Activated naive CD4-positive, alpha-beta T cell treated with anti-CD3 and anti-CD28 coated beads, Interleukin-2, amount 50 U/mL, for 72 hours (primary cell): ENCODE measurements at places on chromosomes 2 and 18. TPM values are rescaled to one million over a fixed set of nuclear protein-coding genes. Genes with fewer than 3 reads are reported as not detected.

The ALK gene
- total RNA-seq = not detected

The ABCG5 gene
- not detected for total RNA-seq

The GYPC gene
- total RNA-seq = 161 TPM

The TRIM43 gene
- not detected for total RNA-seq

The ARHGEF4 gene
- total RNA-seq = 0.80 TPM

The NR4A2 gene
- 9.7 TPM for total RNA-seq

The CD8B2 gene
- 0.76 TPM for total RNA-seq

The VAMP8 gene
- 119 TPM for total RNA-seq

The INHBB gene
- total RNA-seq = not detected

The TBR1 gene
- total RNA-seq = 0.04 TPM

The CRYGC gene
- total RNA-seq = not detected

The PAPOLG gene
- 24.4 TPM for total RNA-seq

The PPP1R1C gene
- not detected for total RNA-seq

The OSBPL6 gene
- total RNA-seq = 0.52 TPM

The MEIS1 gene
- not detected for total RNA-seq

The TUBB8B gene
- not detected for total RNA-seq

The DSC3 gene
- not detected for total RNA-seq

The EMILIN1 gene
- 0.78 TPM for total RNA-seq

The C2orf66 gene
- not detected for total RNA-seq

The APOB gene
- not detected for total RNA-seq

The HOXD1 gene
- not detected for total RNA-seq

The PREPL gene
- total RNA-seq = 25.0 TPM

The GPR17 gene
- total RNA-seq = not detected

The SLC4A5 gene
- total RNA-seq = 1.6 TPM

The PTPN18 gene
- 62.1 TPM for total RNA-seq

The MSGN1 gene
- not detected for total RNA-seq

The KIF5C gene
- 26.8 TPM for total RNA-seq

The SRD5A2 gene
- not detected for total RNA-seq

The CIB4 gene
- not detected for total RNA-seq

The ABCB11 gene
- total RNA-seq = not detected

The FBLN7 gene
- 48.5 TPM for total RNA-seq

The SPIRE1 gene
- total RNA-seq = 2.3 TPM

The TRABD2A gene
- total RNA-seq = 59.9 TPM

The DTNA gene
- total RNA-seq = 1.4 TPM

The RAMP1 gene
- not detected for total RNA-seq

The RBKS gene
- 12.1 TPM for total RNA-seq

The LBX2 gene
- 0.36 TPM for total RNA-seq

The ARL4C gene
- total RNA-seq = 50.0 TPM

The GDF7 gene
- 0.07 TPM for total RNA-seq

The ADRA2B gene
- 0.47 TPM for total RNA-seq

The ACADL gene
- total RNA-seq = not detected

The EML6 gene
- total RNA-seq = 0.30 TPM

The SH3RF3 gene
- 1.7 TPM for total RNA-seq

The REG3G gene
- not detected for total RNA-seq

The HAT1 gene
- total RNA-seq = 76.2 TPM

The TACR1 gene
- total RNA-seq = not detected

The G6PC2 gene
- total RNA-seq = not detected

The DDX18 gene
- total RNA-seq = 114 TPM

The UPP2 gene
- total RNA-seq = not detected

The MYCN gene
- total RNA-seq = not detected

The FSHR gene
- total RNA-seq = not detected

The ERFE gene
- not detected for total RNA-seq

The CACNB4 gene
- total RNA-seq = 0.32 TPM

The AGXT gene
- total RNA-seq = not detected

The LOXHD1 gene
- total RNA-seq = 0.10 TPM

The TMEM237 gene
- 12.6 TPM for total RNA-seq

The CARF gene
- total RNA-seq = 8.5 TPM

The TLX2 gene
- 0.25 TPM for total RNA-seq

The FTCDNL1 gene
- total RNA-seq = 3.9 TPM

The POTEC gene
- total RNA-seq = not detected
